Stimulated activated CD4-positive, alpha-beta T cell treated with anti-CD3 and anti-CD28 coated beads, Interleukin-12 subunit alpha, Interleukin-12 subunit beta, amount 100 ng/mL, for 48 hours (primary cell): ENCODE measurements at places on chromosomes 3 and 15.

- DNase-seq: no peak
Observed at GRCh38 chr15:68430471-68431036, 1.4 kb downstream of the ITGA11 start.

- DNase-seq: no peak
Observed at GRCh38 chr3:124217542-124217941, 225.6 kb upstream of the ROPN1 start.

- DNase-seq: no peak
Observed at GRCh38 chr3:178059836-178060235, 476.4 kb upstream of the KCNMB2 start.

GRCh38 chr15:55183679-55184078 is 13.1 kb downstream of the RSL24D1 start:
- DNase-seq: no peak

DNA sequence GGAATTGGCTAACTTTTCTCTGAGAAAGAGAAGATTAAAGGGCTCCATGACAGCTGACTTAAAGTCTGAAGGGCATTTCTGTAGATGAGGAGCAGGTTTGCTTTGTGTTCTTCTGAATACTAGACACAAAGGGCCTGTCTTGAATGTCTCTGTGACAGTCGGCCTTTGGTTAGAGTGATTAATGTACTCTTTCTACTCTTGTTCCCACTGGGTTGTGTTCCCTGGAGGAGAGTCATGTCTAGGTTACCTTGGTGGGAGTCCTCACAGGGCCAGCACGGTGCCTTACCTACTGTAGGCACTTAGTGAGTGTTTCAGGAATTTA is 66.1 kb downstream of the MAP2K5 start:
- no peak for DNase-seq

DNA sequence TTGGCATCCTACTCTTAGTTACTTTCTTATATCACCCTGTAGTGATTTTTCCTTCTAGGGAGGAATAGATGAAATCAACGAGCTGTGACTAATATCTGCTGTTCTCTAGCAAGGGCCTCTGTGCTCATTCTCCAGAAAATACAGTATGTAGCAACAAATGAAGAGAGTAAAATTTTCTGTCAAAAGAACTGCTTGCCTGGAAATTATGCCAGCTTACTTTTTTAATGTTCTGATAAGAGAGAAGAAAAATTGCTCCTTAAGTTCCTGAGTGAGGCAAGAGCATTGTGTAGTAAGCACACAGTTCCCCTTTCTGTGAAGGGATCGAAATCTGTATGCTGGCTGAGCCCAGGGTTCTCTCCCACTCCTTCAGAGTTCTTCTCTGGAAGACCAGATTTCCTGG is 51.4 kb upstream of the GK5 start:
- no peak for DNase-seq

DNA sequence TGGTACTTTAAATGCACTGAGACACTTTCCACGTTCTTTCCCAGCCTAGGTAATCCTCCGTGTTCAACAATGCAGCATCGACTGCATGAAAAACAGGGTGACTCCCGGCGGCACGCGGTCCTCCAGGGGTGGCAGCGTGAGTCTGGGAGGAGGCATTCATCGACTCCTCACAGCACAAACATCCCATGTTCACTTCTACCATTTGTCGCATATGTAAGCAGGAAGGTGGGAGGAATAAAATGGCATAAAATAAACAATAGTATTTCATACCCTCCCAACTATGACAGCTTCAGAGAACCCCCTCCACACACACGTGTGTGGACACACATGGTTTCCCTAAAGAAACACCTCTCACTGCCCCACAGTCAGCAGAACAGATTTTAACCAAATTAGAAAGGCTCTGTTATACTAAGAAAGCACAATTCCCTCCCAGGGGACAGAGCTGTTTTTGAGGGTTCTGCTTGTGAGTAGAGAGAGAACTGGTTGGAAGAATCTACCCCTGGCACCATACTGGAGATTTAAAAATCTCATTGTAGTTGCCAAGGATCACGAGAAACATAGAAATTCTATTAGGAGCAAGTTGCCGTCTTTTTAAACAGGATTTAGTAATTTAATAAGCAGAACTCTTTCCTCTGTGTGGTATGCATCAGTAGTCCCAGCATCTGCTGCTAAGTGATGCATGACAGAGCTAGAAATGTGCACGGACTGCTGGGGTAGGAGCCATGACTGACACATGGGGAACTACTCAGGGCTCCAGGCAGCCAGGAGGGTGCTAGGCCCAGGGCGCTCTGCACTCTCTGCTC is 6.0 kb downstream of the FAM43A start:
- no peak for DNase-seq

DNA sequence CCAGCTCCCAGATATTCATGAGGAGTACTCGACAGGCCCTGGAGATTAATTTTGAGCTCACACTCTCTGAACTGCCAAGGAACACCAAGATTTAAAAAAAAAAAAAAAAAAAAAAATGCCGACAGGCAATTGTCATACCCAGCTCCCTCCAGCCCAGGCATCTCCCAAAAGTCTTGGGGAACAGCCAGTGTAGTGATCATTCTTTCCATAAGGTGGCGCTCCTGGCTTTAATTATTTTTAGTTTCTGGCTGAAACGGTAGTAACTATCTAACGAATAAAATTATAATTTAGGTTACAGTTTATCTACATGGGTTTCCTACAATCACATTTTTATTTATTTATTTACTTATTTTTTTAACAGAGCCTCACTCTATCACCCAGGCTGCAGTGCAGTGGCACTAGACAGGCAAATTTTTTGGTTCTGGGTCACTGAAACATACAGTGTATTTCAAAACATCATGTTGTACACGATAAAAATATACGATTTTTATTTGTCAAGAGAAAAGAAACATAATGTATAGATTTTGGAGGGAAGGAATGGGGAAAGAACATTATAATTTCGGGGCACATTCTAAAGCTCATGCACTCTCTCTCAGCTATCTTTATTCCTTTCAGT is 157.3 kb downstream of the ADAMTS9 start:
- DNase-seq: peak; percentile 26

DNA sequence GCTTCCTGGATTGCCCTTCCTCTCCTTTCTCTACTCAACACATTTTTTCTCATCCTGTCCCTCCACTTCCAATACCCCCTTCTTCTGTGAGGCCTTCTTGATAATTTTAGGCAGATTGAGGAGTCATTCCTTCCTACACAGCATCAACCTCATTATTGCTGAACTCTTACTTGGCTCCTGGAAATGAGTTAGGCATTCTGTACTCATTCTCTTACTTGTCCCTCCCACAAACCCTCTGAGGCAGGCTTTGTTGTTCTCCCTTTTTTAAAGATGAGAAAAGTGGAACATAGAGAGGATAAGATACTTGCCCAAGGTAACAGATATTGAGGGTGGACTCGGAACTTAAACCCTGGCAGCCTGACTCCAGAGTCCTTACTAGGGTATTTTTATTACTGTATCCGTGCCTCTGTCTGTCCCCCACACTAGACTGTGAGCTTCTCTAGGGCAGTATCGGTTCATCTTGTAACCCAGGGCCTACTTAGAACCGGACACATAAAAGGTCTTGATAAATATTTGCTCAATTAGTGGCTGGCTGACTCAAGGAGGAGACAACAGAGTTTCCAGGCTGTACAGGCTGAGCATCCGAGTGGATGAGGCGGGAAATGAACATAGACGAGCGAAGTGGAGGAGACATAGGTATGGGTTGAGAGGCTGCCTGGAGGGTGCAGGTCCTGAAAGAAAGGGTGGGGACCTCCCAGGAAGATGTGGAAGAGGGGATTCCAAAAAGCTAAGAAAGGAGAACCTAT is 148.7 kb upstream of the ATP2B2 start:
- no peak for DNase-seq

- no peak for DNase-seq
Observed at GRCh38 chr15:91593067-91593466, 260.4 kb upstream of the SLCO3A1 start.

- peak; percentile 19 for DNase-seq
Observed at GRCh38 chr15:58357529-58358476, 74.0 kb upstream of the LIPC start.

GRCh38 chr15:50162969-50163718 is 18.9 kb upstream of the SLC27A2 start:
- DNase-seq: no peak

DNA sequence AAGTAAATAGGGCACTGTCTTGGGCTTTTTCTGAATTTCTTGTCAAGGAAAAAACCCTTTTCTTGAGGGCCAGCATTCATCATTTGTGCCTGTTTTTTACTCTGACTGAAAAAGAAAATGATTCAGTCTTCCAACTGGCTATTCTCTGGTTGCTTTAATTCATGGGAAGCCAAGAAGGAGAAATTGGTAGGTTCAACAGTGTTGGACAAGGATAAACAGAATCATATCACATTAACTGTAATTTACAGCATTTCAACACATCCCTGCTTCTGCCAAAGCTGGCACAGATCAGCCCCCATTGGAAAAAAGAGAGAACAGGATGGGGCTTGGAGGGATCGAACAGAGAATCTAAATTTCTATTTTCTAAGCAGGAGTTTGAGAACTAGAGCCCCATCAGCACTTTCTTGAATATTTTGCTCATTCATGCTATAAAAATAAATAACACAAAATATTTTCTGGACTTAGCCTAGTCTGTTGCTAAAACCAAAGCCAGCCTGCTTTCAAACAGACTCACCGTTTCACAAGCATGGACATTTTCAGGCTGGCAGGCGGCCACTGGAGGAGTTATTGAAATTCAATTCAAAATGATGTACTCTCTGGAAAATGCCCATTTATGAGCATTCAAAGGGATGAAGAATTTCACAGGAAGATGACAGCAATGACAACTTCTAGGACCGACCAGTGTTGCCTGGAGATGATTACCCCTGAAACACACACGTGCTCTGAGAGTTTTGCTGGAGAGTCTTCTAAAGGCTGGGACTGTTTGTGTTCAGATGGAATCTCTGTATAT is 181.2 kb downstream of the WNT5A start:
- no peak for DNase-seq
